ENCODE measurements at places on chromosomes 5 and 9.

DNA sequence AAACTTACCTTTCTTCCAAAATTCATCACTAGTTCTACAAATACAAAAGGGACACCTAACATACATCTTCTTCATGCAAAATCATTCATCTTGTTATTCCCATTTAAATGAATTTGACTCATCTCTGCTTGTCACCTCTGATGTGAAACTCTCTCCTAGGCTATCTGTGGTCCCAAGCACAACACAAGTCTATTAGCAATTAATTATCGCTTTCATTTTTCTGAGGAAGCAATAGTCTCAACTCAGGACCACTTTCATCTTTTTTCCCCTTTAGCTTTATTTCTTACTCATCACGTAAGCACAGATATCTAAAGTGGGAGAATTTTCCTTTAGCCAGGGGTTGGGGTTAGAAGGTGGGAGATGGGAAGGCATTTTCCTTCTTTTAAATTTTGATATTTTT lies 131.9 kb downstream of the ST8SIA4 start:
- DNase-seq, result no peak

GRCh38 chr9:96612105-96612965 lies 7.3 kb downstream of the CDC14B start:
- no peak for DNase-seq

DNA sequence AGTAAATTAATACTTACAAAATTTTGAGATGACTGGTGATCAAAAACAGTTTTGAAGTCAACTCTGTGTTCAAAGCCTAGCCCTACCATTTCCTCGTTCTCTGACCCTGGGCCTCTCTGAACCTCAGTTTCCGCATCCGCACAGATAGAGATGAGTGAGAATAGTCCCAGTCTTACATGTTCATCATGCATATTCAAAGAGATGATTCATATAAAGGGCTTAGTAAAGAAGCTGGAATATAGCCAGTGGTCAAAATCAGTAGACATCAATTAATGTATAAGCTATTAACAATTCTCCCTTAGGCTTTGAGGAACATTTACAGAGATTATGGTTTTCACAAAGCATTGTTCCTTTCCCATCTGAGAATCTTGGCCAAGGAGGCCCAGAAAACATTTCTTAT lies 250.6 kb downstream of the SPOCK1 start:
- DNase-seq, result no peak

DNA sequence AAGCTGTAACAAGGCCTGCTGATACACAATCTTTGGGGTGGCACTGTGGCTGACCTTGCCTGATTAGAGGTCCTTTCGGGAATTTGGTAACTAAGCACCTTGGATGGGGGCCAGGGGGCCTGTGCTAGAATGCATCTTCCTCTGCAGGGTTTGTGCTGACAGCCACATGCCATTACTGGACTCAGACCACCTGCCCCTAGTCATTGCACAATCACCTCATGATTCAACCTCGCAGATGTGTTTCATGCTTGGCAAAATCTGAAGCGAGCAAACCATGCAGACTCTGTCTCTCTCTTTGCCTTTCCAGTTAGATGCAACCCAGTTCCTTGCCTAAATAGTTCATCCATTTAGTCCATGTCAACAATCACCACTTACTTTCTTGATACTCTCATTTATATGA lies 96.5 kb upstream of the ERCC6L2 start:
- no peak for DNase-seq

- DNase-seq, result no peak
These were observed 61.4 kb downstream of the PTPDC1 start for GRCh38 chr9:94145640-94146039.

DNA sequence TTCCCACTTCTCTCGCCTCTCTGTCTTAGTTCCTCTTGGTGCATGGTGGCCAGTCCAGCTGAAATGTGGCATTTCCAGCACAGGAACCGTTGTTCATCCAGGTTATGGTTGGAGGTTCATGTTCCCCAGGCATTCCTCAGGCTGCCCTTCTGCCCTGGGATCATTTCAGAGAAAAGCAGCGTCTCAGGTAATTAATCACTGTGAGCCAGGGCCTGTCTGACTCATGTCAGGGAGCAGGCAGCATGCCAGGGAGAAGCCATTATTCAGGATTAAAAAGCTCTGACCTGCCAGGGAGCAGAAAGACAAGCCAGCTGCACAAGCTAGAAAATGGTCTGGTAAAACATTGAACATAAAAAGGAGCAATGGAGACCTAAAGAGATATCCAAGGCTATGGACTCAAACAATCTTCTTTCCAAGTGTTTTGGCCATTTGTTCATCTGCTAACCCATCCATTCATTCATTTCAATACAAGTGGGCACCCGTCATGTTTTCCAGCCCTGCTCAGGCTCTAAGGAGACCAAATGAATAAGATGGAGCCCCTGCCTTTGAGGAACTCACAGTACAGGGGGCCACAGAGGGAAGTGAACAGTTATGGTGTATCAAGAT lies 241.4 kb downstream of the DRD1 start:
- DNase-seq, result no peak

DNA sequence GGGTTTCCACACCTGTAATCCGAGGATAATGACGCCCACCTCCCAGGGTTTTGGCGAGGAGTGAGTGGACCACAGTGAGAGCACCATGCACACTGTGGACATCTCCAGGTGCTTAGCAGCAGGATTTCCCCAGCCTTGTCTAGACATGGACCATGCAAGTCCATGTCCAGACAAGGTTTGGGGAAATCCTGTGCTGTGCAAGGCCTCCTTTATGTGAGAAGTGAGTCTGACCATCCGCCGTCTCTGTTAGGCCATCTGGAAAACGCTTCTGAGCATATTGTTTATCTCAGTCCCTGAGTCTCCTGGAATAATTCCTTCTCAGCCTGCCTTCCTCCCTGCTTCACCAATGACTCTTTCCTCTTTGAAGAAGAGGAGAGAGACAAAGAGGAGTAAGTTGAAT lies 26.2 kb upstream of the TNFAIP8 start:
- DNase-seq, result no peak

- no peak for DNase-seq
These were observed 126.6 kb upstream of the IZUMO3 start for GRCh38 chr9:24672336-24672735.

DNA sequence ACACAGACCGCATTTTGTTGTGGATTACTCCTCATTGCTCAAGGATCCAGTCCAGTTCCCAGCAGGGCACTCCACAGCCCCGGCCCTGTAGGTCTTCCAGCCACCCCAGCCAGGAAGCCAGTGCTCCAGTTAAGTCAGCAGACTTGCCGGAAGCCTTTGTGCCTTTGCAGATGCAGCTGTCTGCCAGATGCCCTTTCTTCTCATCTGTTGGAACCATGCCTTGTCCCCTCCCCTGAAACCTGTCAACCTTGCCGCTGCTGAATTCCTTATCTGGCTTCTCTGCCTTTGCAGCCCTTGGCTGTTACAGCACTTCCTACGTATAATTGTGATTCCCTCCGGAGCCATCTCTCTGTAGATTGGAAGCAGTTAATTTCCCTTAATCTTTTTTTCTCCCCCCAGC lies 28.4 kb downstream of the PSAT1 start:
- DNase-seq, result no peak

- no peak for DNase-seq
These were observed 31.1 kb downstream of the ANKS6 start for GRCh38 chr9:98765256-98765655.

DNA sequence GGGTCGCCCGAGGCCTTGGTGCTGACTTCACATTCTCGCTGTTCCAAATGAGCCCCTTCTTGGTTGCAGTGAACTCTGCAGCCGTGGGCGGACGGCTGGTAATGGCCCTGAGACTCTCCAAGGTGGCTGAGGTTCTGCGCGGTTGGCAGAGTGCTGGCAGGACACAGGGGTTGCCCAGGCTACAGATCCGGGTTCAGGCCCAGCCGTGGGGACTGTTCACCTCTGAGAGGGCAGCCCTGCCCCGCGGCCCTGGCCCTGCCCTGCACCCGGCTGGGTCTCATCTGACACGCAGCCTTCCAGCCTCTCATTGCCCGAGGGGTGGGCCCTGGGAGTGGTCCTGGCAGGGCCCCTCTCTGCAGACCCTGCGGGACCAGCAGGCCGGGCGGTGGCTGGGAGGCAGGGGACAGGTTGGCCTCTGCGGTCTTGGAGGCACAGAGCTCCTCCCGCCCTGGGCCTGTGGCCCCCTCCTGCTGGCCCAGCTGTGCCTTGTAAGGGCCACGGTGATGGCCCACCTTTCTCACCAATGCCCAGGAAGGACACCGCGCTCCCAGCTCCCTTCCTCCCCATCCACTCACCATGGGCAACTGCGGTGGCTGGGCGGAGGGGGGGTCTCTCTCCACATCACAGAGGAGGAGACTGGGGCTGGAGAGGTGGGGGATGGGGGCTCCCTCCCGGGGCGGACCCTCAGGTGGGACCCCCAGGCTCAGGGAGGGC lies 51.6 kb downstream of the AHRR start:
- DNase-seq, result no peak

DNA sequence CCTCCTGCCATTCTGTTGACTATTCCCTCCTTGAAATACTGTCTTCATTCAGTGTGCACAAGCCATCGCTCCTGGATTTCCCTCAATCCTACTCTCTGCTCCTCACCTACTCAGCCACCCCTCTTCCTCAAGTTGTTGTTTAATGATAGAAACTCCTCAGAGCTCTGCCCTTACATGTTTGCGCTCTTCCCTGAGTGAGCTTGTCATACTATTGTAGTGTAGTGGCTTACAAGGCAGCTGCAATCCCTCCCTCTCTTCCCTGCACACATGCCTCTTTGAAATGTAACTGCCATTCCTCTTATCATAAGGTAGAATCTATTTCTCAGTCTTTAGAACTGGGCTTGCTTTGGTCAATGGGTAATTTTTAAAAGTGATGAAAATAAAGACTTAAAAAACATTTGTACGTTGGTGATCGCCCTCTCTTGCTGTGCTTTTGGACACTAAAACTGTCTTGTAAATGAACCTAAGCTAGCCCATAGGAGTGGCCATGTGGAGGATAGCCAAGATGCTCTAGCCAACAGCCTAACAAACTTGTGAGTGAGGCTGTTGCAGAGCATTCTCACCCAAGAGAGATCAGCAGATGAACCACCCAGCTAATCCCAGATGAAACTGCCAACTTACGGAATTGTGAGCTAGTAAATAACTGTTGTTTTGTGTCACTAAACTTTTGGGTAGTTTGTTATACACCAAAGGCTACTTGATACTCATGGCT lies 18.1 kb upstream of the SMAD5 start:
- DNase-seq, result no peak

- no peak for DNase-seq
These were observed 494 bp upstream of the STK32A start for GRCh38 chr5:147234239-147234824.

GRCh38 chr9:120438111-120438510 lies 141.9 kb downstream of the CDK5RAP2 start:
- no peak for DNase-seq

- DNase-seq, result no peak
These were observed 65.0 kb downstream of the CEMIP2 start for GRCh38 chr9:71703172-71703872.

- no peak for DNase-seq
These were observed 2.1 kb downstream of the GPR150 start for GRCh38 chr5:95621839-95622629.

DNA sequence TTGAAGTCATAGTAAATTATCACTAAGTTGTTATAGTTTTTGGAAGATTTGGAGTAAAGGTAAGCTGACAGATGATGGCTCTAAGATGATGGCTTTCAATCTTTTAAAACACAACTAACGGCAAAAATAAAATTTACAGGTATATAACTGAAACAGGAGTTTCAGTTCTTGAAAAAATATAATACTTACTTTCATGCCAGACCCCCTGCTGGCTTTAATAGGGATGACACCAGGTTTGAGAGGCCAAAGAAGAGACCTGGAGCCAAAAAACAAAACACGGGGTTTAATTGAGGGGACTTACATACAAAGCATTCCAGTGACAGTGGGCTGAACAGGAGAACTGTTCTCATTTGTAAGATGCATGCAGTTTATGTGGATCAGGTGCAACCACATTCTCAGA lies 301.7 kb upstream of the PCSK5 start:
- DNase-seq, result no peak

GRCh38 chr5:57537811-57538210 lies 55.2 kb upstream of the ACTBL2 start:
- DNase-seq, result no peak

- DNase-seq, result no peak
These were observed 364.2 kb downstream of the OSTF1 start for GRCh38 chr9:75452512-75452911.

DNA sequence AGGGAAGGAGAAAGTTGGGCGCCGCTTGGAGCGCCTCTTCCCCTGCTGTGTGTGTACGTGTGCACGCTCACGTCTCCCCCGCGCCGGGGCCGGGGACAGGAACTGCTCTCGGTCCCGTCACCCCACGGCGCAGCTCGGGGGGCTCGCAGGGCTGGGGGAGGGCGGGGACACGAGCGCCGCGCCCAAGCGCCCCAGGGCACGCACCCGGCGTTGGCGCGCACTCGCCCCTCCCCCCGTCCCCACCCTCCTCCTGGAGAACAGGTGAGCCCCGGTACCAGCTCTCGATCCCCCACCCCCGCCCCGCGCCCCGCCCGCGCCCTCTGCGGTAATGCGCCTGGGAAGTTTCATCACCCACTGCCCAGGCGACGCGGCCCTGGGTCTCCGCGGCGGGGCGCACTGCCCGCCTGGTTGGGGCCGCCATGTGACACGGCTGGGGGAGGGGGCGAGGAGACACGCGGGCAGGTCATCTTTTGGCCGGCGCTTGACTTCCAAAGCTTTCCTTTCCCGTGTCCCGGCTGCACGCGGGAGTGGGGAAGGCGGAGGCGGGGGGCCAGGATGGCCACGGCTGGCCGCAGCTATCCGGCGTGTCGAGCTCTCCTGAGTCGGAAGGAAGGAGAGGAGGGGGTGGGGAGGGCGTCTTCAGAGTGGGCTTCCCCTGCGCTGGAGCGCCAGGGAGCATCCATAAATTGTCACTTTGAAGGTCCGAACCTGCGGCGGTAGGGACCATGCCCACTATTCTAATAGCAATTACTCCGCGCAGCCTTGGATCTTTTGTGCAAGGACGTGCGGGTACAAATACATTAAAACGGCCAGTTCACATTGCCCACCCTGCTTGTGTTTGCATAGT lies 1.5 kb upstream of the STC2 start:
- DNase-seq, result peak; percentile 49

- DNase-seq, result no peak
These were observed 37.5 kb upstream of the CCNG1 start for GRCh38 chr5:163399923-163400322.

DNA sequence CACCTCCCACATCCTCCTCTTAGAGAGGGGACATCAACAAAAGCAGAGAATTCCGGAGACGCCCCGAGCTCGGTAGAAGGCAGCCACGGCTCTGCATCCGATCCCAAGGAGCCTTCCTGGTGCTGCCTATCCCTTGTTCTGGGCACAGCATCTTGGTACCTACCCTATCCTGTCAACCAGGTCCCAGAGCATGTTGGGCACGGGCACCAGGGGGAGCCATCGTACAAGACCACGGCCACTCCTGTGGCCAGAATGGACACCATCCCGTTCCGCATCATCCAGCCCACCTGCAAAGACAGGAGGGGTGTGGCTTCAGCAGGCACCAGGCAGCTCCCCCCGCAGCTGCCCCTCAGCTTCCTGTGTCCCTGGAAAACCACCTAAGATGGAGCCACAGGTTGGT lies 62.7 kb upstream of the ZNF354A start:
- DNase-seq, result peak; percentile 15

DNA sequence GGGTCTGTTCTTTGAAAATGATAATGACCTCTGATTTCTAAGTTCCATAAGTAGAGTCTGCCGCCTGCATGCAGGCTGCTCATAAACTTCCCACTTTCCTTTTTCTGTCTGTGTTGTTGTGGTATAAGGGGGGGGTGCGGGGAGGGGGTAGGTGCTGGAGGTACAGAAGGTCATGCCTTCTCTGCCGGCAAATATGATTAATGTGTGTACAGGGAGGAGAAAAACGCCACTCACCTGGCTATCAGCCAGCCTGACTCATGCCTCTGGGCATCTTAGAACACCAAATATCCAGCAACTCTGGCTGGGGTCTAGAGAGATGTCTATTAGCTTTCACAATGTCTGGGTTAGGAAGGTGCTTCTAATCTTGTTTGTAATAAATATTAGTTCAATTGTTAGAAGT lies 128.3 kb downstream of the EFNA5 start:
- DNase-seq, result no peak
